HS-5 (cell line): ENCODE measurements at places on chromosomes 7 and 10.
A peak's percentile ranks its signal among the peaks of the same experiment; 100 is the strongest.

DNA sequence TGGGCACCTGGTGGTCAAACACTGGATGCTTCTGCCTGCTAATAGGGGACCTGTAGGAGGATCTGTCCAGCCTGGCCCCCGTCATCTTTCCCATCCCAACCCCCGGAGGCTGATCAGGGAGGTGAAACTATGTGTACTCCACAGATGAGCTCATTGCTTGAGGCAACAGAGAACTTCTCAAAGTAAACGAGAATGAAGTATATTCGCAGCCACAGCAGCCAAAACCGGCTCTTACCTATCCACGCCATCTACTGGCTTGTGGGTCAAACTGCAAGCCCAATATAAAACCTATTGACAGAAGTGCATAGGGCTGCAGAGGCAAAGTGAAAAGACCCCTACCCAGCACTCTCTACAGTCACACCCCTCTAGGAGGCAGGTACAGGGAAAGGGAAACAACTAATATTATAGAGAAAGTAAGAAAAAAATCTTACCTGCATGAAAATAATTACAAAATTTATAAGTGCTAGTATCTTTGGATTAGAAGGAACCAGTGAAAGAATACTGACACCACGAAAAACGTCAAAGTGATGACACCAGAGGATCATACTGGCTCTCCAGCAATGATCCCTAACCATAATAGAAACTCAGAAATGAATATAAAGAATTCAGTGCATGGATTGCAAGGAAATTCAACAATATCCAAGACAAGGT lies 973.5 kb downstream of the ANKRD7 start:
- DNase-seq, result peak; percentile 2

- no peak for DNase-seq
Measured at GRCh38 chr7:96718107-96719003, 8.7 kb upstream of the SEM1 start.

DNA sequence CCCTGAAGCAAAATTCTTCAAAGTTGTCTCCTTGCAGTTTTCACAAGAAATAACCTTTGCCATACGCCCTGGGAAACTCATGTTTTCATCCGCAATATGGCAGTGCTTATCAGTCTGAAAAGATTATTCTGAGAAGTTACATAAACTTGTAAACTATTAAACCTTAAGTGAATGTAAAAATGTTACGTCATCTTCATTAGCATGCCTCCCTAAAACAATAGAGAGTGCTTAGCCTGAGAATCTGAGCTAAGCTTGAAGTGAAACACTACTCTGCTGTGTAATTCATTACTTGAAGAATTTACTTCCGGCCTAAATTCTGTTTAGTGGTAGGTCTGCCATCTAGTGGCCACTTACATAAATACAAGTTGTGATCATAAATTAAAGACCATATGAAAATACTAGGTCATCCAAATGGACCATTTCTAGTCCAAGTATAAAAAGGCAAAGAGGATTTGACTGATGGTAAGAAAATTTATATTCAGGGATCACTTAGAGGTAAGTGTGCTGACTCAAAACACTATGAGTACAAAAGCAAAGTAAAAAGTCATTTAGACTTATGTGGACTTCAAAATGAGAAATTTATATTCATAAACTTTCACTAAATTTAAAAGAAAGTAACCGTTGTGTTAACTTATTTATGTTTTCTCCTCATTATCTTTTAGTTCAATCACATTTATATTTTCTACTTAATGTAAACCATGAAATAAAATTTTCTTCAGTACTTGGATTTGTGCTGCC lies 745.1 kb upstream of the LRRTM3 start:
- DNase-seq, result peak; percentile 41

DNA sequence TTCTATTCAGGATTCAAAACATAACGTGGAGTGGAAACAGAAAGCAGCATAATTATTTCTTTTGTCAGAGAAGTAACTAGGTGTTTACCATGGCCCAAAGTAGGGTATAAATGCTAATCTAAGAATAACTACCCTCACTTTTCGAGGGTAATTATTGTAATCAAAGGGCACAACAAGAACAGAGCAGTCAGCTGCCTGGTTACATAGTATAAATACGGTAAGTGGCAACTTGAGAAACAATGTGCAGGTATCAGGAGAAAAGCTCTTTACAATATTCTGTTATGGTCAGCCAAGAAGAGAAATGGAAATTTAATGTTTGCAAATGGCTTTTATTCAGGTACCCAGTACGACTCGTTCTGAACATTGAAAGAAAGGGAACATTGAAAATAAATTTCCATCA lies 242.0 kb upstream of the NPY start:
- DNase-seq, result no peak

GRCh38 chr10:70604106-70604505 lies 1.6 kb upstream of the PRF1 start:
- DNase-seq, result no peak

DNA sequence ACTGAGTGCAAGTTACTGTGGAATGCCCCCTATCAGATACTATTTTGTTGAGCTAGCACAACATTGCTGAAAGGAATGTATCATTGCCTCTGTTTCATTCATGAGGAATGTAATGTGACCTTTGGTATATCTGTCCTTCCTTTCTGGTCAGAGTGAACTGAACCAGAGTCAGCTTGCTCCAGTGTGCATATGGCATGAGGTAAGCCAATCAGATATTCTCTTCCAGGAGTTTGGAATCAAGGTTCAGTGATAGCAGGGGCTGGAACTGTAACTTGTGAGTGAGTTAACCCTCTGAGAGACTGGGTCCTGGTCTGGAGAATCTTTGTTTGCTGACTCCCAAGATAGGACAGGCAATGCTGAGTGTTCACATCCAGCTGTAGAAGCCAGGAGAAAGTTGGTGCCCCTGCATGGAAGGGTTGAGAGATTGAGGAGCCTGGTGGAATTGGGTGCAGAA lies 45.3 kb upstream of the OSBPL3 start:
- peak; percentile 90 for DNase-seq

- DNase-seq, result no peak
Measured at GRCh38 chr10:61039868-61040267, 95.9 kb upstream of the RHOBTB1 start.

DNA sequence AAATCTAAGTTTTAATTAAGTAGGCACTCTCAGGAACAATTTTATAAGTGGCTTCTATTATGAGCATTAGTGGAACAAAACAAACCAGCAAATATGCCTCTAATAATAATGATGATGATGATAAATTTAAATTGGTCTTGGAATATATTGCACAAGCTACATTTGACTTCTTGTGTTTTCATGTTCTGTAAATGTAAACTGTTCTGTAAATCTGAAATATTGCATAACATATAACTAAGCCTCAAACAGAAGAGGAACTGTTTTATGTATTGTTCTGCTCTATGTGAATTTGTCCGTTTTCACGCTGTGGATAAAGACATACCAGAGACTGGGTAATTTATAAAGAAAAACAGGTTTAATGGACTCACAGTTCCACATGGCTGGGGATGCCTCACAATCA lies 625.2 kb upstream of the CELF2 start:
- DNase-seq, result no peak

DNA sequence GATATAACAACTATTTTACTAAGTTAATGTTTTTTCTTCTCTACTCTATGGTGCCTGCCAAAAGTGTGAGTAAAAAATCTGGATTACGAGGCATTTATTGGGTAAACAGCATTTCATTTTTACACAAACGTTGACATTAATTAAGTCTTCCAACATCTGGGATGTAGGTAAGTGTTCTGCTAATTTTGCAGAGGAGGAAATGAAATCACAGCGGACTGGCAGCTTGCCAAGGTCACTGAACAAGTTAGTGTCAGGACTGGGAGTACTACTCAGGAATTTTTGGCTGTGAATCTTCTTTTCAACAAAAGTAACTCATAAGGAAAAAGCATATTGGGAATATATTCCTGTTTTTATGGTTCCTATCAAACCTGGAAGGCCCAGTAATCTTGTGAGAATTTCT lies 612.1 kb upstream of the FZD8 start:
- no peak for DNase-seq

- no peak for DNase-seq
Measured at GRCh38 chr7:29237489-29237888, 42.9 kb downstream of the CHN2 start.

DNA sequence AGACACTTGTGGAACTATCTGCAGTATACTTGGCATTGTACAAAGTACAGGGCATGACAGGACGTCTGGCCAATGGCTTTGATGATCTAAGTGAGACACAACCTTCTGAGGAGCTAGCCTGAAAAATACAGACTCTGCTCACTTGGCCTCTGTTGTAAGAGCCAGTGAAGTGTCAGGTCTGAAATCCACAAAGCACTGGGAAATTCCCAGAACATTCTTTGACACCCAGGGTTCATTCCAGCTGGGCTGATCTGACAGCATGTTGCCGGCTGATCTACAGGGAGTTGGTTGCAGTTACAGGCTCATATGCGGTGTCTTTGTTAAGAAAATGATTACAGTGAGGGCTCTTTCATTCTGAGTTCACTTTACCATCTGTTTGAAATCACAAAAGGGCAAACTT lies 354.6 kb downstream of the PHF14 start:
- no peak for DNase-seq

DNA sequence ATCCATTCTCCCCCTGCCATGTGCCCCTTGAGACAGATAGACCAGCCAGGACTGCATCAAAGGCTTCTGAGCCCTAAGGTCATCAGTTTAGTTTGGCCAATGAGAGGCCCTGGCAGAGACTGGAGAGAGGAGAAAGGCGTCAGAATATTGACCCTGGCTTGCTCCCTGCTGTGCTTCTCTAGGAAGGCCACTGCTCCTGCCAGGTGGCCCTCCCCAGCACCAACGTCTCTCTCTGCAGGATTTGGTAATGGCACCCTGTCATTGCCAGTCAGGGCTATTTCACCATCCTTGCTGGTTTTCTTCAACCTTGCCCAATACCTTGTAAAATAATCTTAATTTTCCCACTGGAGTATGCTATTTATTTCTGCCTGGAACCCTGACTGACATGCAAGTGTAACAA lies 38.8 kb upstream of the ZRANB1 start:
- DNase-seq, result no peak

- DNase-seq, result no peak
Measured at GRCh38 chr7:1053002-1053411, 8.7 kb downstream of the GPR146 start.

GRCh38 chr7:21154614-21155013 lies 273.3 kb upstream of the SP4 start:
- DNase-seq, result no peak

DNA sequence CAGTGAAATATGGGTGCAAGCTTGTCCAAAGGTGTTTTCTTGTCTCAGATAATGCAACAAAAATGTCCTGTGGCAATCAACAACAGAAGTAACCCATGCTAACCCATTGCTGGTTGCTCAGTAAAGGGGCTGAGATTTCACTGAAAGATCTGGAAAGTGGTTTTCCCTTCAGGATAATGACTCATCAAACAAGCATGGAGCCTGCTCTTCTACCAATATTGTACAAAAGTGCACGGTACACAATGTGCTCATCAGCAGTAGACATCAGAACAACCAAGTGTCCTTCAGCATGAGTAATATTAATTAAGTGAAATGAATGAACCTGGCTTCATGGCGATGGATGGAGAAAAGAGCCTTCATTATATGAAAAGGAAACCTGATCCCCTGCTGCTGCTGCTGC lies 287.1 kb upstream of the NEBL start:
- DNase-seq, result no peak

DNA sequence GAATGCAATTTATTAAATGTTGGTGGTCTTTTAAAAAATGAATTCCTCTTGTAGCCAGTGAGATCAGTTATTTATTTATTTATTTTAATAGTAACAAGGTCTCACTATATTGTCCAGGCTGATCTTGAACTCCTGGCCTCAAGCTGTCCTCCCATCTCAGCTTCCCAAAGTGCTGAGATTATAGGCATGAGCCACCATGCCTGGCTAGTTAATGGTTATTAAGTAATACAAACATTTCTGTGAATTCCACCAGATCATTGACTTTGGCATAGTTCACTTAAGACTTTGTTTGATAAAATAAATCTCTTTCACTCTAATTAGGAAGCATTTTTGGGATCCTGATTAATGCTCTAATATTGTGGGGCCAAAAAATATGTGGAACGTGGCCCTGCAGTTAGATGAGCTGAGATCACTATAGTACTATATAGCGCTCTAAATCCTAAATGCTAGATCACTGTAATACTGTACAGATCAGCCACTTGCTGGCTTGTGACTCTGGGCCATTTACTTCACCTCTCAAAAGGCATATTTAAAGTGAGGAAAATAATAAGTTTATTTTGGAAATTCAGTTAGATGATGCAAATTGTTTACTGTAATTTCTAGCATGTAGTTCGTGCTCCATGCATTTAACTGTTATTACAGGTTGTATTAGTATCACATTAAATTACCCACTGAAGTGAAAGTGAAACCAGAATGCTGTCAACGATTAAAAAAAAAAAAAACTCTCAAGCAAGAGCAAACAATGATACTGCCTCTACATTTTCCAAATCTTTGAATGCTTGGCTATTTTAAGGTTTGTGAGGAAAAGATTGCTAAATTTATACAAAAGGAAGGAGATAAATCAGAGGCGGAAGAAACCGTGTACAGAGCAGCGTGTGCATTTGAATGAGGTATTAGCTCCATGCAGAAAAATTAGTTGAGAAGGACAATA lies 15.9 kb upstream of the FAS start:
- no peak for DNase-seq

DNA sequence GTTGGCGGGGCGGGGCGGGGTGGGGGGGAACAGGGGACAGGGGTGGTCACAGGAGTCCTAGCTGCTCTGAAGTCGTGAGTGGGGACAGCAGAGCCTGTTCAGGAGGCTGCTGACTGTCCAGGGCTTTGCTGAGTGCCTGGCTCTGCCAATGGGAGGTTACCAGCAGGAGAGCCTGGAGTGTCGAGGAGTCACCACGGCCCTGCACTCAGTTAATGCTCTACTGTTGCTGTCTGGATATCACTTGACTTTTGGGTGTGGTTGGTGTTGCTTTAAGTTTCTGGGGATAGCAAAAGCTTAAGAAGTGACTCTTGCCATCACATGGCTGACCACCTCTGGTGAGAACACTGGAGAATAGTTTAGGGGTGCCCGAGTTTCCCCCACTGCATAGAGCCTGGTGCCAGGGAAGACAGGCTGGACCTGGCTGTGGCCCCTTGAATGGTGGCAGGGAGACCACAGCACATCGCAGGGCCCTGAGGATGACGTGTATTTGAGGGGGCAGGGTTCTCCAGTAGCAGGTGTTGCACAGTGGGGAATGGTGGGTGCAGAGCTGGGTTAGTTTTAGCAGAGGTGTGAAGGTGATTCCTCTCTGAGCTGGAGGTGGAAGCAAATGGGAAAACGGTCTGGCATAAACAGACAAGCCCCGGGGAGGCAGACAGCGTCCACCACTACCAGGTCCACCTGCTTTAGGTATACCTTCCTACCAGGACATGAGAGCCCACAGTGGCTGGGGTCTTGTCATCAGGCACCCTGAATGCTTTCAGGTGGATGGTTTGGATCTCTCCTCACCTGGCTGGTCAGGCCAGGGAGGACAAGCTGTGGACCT lies 54.2 kb upstream of the CAMK2B start:
- no peak for DNase-seq

DNA sequence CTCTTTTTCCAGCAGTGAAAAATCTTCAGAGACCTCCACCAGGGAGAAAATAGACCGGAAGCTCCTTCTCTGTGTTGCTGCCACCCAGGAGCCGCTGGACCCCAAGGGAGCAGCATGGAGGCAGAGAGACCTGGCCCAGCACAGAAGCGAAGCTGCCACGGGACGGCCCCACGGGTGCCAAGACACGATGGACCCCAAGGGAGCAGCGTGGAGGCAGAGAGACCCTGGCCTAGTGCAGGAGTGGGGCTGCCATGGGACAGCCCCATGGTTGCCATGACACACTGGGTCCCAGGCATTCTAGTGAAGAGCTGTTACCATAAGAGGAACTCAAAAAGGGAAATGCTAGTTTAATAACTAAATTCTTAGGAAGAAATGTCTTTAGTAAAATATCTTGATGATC lies 186.3 kb downstream of the PTPRN2 start:
- DNase-seq, result no peak

GRCh38 chr7:77242554-77242953 lies 42.9 kb upstream of the FGL2 start:
- DNase-seq, result no peak
